ENCODE measurements at places on chromosomes 2 and 18.

DNA sequence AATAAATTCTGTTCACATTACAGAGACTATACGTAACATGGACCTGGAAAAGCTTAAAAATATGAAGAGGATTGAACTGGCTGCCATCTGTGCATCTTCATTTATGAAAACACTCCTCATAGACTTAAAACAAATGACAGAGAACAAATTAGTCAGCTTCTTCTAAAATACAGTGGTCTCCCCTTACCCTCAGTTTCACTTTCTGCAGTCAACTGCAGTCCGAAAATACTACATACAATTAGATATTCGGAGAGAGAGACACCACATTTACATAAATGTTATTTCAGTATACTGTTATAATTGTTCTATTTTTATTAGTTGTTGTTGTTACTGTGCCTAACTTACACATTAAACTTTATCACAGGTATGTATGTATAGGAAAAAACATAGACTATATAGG lies 6.5 kb downstream of the RNF103 start:
- DNase-seq = no peak

GRCh38 chr2:118860506-118860905 lies 13.1 kb upstream of the EN1 start:
- DNase-seq = no peak

GRCh38 chr18:13983506-13983905 lies 68.2 kb upstream of the MC2R start:
- no peak for DNase-seq

DNA sequence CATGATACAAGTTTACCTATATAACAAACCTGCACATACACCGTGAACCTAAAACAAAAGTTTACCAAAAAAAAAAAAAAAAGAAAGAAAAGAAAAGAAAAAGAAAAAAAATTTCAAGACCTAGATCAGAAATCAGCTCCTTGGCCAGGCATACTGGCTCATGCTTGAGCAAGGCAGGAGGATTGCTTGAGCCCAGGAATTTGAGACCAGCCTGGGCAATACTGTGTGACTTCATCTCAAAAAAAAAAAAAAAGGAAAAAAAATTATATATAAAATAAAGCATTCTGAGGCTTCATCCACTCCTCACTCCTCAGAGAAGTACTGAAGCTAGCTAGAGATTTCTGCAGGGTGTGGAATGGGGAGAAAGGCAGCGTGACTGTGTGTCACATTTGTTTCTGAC lies 11.8 kb upstream of the PROC start:
- no peak for DNase-seq

GRCh38 chr2:166560022-166560421 lies 66.0 kb upstream of the SCN7A start:
- no peak for DNase-seq

DNA sequence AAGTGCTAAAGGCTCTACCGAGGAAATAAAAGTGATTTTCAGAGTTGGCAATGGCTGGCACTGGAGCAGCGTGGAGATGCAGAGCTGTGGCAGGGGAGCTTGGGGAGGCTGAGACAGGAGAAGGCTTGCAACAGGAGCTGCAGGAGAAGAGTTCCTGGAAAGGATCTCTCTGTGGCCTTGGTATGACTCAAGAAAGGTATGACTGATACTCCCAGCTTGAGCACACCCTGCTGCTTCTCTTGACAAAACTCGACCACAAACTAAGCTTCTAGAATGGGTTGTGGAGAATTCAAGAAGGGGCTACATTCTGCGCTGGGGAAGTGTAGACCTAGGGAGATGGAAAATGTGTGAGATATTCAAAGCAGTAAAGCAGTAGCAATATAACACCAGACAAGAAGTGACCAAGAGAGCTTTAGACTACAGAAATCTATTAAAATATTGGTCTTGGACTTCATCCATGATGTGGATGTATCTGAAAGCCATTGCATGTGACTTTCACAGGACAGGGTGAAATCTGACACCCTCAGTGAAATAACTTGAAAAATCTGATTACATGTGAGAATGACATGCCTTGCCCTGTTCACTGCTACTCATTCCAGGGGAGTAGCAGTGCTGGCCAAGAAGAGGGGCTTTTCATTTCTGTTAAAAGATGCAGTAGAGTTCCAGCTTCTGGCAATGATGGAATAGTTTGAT lies 41.5 kb downstream of the SUCLG1 start:
- DNase-seq = no peak

DNA sequence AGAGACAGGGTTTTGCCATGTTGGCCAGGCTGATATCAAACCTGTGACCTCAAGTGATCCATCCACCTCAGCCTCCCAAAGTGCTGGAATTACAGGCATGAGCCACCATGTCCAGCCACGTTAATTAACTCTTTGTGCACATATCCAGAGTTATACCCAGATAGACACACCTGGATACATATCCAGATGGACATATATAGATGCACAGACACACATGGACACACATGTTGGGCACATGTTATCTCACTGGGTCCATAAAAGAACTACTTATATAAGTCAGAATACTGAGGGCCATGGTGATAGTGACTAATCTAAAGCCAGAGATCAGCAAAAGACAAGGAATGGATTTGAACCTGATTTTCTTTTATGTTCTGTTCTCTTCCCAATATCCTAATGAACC lies 158.6 kb downstream of the IRS1 start:
- DNase-seq = no peak

- peak; percentile 77 for DNase-seq
Measured at GRCh38 chr18:76803814-76804213, 18.5 kb upstream of the ZNF236 start.

DNA sequence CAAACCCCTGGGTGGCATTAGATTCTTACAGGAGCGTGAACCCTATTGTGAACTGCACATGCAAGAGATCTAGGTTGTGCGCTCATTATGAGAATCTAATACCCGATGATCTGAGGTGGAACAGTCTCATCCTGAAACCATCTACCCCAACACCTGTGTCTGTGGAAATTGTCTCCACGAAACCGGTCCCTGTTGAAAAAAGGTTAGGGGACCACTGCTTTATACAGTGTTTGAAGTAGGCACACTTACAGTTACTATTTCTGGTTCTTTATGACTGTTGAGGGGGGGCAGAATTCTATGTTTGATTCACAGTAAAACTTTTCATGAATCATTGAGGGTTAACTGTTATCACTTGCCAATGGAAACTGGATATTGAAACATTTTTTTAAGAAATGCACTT lies 72.0 kb downstream of the RIF1 start:
- DNase-seq = no peak

- no peak for DNase-seq
Measured at GRCh38 chr18:45935591-45936335, 31.4 kb downstream of the EPG5 start.

- DNase-seq = no peak
Measured at GRCh38 chr18:75215663-75216062, 5.1 kb downstream of the TSHZ1 start.

DNA sequence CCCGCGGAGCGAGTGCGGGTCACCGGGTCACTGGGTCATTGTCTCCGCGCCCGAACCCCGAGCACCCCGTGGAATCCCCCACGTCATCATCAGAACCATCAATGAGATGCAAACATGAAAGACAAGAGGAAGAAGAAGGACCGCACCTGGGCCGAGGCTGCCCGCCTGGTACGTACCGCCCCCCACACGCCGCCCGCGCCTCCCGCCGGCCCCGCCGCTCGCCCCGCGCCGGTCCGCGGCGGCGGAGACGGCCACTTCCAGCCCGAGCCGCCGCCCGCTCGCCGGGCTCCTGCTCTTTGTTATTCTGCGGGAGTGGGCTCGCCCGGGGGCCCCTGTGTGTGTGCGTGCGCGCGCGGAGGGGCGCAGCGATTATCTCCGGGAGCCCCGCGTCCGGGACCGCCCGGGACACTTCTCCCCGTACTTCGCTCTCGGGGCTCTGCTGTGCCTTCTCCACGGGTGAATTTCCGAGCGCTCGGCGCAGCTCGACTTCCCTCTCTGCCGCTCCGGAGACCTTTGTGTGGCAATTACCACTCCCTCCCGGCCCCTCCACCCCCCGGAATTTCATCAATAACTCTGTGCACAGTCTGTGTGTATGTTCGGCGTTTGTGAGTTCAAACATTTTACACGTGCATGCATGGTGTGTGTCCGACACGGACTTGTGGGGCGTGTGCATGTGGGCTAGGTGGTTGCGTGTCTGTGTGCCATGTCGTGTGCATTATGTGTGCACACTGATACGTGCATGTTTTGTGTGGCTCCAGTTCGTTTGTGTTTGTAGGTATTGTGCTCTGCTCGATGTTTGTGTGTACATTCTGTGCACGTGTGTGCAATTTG lies 714 bp downstream of the ASXL3 start:
- no peak for DNase-seq

DNA sequence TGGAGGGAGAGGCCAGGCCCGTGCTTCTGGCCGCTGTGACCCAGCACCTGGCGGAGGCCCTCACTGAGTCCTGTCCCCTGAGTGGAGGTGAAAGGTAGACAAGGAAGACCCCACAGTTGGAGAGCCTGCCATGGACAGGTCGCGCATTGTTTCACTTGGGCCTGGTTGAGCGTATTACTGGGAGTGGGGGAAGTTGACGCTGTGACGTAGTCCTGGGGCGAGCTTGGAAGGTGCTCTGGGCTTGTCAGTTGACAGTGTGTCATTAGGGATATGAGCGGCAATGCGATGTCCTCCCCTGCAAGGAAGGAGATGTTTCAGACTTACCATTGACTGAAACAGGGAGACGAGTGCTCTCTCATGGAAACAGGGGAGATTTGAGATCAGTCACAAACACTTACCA lies 127.1 kb downstream of the SH3RF3 start:
- DNase-seq = no peak

DNA sequence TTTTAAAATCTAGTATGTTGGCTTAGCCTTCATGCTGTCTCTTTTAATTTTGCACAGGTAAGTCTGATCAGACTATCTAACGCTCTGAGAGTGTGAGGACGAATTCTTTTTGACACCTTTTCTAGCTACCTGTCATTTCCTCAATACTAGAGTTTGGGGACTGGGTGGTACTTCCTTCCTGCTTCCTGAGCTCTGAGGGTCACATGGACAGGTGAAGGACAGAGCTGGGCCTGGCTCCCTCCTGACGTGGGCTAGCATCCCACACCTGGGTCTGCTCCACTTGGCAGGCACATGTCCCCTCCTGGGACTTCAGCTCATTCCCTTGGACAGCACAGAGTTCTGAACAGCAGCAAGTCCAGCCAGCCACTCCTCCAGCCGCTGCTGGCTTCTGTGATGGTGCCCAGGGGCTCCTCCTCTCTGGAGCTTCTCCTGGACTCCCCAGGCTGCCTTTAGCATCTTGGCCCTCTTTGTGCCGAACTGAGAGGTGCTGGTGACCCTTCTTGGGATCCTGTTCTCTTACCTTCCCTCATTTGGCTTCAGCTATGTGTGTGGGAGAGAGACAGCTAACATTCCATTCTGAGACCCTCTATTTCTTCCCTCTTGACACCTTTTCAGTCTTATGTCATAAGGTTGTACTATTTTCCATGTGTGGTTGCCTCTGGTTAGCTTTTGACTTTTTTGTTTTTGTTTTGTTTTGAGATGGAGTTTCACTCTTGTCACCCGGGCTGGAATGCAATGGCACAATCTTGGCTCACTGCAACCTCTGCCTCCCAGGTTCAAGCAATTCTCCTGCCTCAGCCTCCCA lies 106.9 kb downstream of the B3GNT2 start:
- DNase-seq = no peak

DNA sequence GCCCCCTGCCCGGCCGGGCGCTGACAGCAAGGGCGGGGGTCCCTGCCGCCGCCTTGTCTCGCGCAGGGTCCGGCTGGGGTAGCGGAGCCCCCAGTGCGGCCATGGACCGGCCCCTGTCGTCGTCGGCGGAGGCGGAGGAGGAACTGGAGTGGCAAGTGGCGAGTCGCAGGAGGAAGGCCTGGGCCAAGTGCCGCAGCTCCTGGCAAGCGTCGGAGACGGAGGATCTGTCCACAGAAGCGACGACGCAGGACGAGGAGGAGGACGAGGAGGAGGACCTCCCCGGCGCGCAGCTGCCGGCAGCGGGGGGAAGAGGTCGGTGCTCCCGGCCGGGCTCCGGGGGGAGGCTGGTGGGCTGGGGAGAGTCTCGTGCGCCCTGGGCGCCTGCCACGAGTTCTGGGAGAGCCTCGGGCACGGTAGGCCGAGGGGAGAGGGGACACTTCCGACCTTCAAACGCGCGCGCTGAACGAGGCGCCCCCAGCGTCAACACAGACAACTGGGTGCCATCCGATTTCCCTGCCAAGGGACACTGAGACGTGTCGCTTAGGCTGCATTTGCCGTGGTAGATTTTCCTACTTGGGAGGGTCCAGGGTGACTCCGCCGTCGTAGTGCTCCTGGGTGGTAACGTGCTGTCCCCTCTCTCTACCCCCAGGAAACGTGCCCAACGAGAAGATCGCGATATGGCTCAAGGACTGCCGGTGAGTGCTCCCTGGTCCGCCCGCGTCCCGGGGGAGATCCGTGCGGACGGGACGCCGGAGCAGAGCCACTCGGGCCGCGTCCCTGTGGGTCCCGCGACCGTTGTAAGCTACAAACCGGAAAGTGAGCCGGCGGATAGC lies 652 bp downstream of the ITPRID2 start:
- DNase-seq = peak; percentile 47

DNA sequence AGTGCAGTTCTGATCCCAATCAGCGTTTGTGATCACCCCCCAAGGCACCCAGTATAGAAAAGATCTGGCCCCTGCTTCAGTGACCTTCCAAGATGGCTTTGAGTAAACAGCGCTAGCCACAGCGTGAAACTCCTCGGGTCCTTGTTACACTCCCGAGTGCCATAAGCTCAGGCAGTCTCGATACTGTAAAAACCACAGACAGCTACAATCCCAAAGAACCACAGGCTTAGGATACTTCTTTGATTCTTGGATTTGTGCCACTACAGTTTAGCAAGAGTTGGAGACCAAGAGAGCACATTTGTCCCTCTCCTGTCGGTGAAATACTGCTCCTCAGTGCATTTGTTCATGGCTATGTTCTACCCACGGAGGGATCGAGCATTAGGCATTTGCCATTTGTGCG lies 352.5 kb upstream of the ZNF521 start:
- DNase-seq = no peak

DNA sequence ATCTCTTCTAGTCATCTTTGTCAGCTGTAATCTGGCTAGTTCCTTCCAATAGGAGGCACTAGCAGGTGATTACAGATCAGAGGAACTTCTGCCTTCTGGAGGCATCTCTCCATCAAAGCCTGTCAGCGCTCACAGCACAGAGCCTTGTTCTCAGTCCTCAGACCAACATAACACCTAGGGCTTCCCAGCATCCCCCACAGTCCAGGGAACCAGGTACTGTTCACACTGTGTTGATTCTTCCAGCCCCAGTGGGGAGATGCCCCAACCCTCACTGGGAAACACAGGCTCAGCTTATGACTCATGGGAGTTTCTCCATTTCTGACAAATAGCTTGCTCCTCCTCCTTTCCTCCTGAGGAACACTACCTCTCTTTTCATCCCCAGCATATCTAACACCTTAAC lies 601.7 kb downstream of the CBLN2 start:
- no peak for DNase-seq
